ENCODE measurements at places on chromosomes 3 and 15. TPM values are rescaled to one million over a fixed set of nuclear protein-coding genes. Genes with fewer than 3 reads are reported as not detected.

GRCh38 chr3:196638861-196639482, 522 bp upstream of the NRROS start:
- no peak for DNase-seq

- DNase-seq: no peak
Measured at GRCh38 chr3:38603731-38604131, 45.8 kb downstream of the SCN5A start.

GRCh38 chr15:91393186-91393585, 293.1 kb downstream of the SV2B start:
- no peak for DNase-seq

GRCh38 chr15:55260562-55261131, 29.0 kb downstream of the RAB27A start:
- no peak for DNase-seq

GRCh38 chr15:65424683-65425082, 1.9 kb upstream of the IGDCC4 start:
- peak; percentile 44 for DNase-seq

- no peak for DNase-seq
Measured at GRCh38 chr15:65723876-65724275, 68.2 kb downstream of the DENND4A start.

GRCh38 chr3:97291901-97292300, 472.7 kb upstream of the ARL6 start:
- no peak for DNase-seq

DNA sequence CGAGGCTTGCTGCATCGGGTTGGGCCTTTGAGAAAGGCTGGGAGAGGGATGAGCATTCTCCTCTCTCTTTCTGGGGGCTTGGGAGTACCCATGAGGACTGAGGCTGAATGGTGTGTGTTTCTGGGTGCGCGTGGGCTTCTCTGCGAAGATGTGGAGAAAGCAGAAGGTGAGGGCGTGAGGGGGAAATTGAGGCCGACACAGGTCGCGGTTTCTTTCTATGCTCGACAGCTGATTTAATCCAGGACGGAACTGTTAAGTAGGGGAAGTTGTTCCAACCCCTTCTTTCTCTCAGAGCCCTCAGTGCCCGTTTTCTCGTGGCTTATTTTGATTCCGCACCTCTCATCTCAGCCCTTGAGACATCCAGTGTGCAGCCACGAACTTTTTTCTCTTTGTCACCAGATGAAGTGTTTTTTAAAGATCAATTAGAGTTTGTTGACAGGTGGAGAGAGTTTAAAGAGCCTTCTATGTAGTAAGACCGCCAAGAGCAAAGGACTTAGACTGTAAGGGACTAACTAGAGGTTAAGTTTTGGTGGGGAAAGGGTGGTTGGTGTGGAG, 711 bp downstream of the STARD9 start:
- no peak for DNase-seq

- DNase-seq: no peak
Measured at GRCh38 chr15:101210466-101210865, 41.4 kb downstream of the CHSY1 start.

The RTP4 gene
- 2.3 TPM for polyA plus RNA-seq

DNA sequence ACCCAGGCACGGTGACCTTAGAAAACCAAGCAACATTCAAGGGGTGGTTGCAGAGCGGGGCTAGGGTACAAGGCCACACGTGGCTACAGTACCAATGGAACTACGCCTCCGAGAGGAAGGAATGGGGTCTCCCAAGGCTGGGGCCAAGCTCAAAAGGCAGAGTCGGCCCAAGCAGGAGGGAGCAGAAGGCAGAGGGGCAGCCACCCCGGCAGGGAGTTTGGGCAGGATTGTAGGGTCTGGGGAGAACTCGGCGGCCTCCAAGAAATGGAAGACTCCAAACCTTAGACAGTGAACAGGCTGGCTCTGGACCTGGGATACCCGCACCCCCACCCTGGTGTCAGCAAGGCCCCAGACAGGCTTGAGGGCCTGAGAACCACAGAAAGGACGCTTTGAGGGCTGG, 28.7 kb downstream of the ATRIP start:
- no peak for DNase-seq

The IL17RE gene
- 0.42 TPM for polyA plus RNA-seq

- DNase-seq: no peak
Measured at GRCh38 chr15:81296673-81297072, 27.3 kb downstream of the STARD5 start.

The TMF1 gene
- polyA plus RNA-seq: 5.5 TPM

GRCh38 chr3:65252266-65252665, 564.5 kb upstream of the ADAMTS9 start:
- no peak for DNase-seq

The IP6K1 gene
- 6.6 TPM for polyA plus RNA-seq

The BRK1 gene
- polyA plus RNA-seq: 79.6 TPM

The PKM gene
- 28.9 TPM for polyA plus RNA-seq

GRCh38 chr15:69576035-69576526, 123.5 kb downstream of the RPLP1 start:
- no peak for DNase-seq

DNA sequence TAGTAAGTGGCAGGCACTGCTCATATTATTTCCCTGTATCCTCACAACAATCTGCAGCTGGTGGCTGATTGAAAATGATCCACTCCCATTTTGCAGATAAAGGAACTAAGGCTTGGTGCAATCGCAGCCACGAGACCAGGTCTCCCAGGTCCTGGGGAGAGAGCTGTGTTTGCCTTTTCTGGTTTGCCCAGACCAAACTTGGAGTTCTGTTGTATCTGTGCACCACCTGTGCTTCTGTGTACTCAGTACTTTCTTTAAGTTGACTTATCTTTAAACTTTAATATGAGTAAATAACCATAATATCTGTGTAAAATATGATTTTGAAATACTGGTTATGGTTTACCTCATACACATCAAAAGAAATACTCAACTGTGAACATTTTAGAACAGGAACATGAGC, 625.7 kb upstream of the CFAP20DC start:
- no peak for DNase-seq

The SST gene
- not detected for polyA plus RNA-seq

DNA sequence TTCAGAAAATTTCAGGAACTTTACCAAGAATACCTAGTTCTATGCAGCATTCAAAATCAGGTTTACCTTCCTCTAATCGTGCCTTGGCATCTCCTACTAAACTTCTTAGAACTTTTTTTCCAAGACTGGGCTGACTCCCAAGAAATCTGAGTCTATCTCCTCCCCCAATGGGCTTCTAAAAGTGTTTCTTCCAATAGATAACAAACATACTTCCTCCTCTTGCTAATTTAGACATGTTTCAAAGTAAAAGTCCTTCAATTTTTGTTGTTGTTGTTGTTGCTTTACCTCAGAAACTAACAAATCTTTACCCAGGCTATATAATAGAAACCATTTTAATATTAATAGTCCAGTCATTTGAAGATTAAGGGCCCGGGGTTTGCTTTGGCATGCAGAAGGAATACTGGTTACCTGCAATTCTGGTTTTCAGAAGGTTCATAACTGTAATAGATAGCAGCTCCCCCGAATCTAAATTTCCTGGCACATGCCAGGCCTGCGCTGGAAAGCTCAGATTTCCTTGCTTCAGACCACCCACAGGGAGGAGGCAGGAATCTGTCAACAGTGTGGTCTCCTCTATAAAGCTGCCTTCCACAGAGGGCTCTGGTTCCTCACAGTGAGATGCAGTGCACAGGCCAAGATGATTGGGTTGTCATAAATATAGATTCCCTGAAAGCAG, 188.7 kb downstream of the THRB start:
- no peak for DNase-seq

DNA sequence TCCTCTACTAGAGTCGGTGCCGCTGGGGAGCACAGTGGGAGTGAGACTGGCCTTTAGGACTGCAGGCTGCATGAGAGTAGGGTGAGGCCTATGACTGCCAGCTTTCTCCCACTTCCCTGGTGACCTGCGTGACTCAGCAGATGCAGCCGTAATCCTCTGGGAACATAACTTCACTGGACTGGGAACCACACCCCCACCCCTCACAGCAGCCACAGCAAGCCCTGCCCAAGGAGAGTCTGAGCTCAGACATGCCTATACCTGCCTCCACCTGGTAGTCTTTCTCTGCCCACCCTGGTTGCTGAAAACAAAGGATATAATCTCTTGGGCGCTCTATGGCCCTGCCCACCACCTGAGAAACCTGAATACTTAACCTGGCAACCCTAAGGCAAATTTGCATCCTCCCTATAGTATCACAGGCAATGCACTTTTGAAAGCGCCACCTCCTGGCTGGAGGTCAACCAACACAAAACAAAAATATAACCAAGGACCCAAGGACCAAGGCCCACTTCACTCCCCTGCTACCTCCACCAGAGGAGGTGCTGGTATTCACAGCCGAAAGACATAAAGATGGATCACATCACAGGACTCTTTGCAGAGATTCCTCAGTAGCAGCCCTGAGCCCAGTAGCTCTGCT, 308.9 kb downstream of the CTNNB1 start:
- DNase-seq: no peak

- DNase-seq: no peak
Measured at GRCh38 chr3:66394019-66394752, 106.6 kb downstream of the LRIG1 start.

- DNase-seq: peak; percentile 72
Measured at GRCh38 chr15:31328969-31329639, 2.5 kb downstream of the KLF13 start.

The NMNAT3 gene
- polyA plus RNA-seq: 1.9 TPM

The DPPA2 gene
- polyA plus RNA-seq: not detected

GRCh38 chr3:142613491-142613890, 17.3 kb downstream of the PLS1 start:
- no peak for DNase-seq

- DNase-seq: no peak
Measured at GRCh38 chr3:188231456-188231855, 77.5 kb downstream of the LPP start.

The SLC22A14 gene
- not detected for polyA plus RNA-seq

DNA sequence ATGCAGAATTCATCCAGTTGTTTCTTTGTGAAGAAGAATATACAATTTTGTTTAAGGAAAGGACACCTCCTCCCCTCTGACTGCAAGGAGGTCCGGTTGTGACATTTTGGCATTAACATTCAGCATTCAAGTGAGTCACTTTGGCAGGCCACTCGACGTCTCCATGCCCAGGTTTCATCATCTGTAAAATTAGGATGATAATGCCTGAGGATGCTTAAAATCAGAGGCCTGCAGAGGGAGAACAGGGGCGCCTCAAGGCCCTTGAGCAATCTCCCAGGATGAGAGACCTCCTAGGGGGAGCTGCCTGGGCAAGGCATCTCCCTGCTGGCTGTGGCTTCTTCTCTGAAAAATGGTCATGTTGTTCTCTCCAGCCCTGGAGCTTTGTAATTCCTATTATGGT, 236.0 kb downstream of the CACNA2D3 start:
- no peak for DNase-seq

- no peak for DNase-seq
Measured at GRCh38 chr3:21839592-21839991, 88.6 kb upstream of the ZNF385D start.

The WDR72 gene
- polyA plus RNA-seq: 17.3 TPM

GRCh38 chr3:125280668-125281361, 68.3 kb upstream of the SLC12A8 start:
- no peak for DNase-seq

GRCh38 chr3:40242216-40242615, 67.3 kb upstream of the EIF1B start:
- no peak for DNase-seq

The CYP1A1 gene
- 1.4 TPM for polyA plus RNA-seq

The LTK gene
- 1.4 TPM for polyA plus RNA-seq

The GOLGA6L10 gene
- 0.67 TPM for polyA plus RNA-seq

The ARMC8 gene
- polyA plus RNA-seq: 11.5 TPM

DNA sequence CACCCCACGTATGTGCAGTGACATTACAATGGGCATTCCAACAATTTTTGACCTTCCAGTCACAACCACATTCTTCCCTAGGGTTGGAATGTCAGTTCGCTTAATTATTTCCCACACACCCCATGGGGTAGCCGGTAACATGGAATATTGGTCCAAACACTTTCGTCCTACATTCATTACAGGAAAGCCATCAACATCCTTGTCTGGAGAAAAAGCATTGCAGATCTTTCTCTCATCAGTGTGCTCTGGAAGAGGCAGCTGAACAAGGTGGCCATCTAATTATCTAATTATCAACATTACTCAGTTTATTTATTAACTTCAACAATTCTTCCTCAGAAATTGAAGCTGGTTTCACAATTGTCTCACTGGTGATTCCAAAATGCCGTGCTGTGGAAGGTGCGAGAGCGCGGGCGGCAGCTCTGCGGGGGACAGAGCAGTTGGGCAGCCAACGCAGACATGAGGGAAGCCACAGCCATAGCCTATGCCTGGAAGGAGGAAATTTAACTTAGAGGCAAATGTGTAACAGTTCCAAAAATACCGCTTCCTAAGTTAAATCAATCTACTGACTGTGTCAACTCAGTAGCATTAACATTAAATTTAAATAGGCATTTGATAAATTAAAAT, 1158.9 kb upstream of the EPHA6 start:
- no peak for DNase-seq

The GRAMD1C gene
- polyA plus RNA-seq: 4.6 TPM

DNA sequence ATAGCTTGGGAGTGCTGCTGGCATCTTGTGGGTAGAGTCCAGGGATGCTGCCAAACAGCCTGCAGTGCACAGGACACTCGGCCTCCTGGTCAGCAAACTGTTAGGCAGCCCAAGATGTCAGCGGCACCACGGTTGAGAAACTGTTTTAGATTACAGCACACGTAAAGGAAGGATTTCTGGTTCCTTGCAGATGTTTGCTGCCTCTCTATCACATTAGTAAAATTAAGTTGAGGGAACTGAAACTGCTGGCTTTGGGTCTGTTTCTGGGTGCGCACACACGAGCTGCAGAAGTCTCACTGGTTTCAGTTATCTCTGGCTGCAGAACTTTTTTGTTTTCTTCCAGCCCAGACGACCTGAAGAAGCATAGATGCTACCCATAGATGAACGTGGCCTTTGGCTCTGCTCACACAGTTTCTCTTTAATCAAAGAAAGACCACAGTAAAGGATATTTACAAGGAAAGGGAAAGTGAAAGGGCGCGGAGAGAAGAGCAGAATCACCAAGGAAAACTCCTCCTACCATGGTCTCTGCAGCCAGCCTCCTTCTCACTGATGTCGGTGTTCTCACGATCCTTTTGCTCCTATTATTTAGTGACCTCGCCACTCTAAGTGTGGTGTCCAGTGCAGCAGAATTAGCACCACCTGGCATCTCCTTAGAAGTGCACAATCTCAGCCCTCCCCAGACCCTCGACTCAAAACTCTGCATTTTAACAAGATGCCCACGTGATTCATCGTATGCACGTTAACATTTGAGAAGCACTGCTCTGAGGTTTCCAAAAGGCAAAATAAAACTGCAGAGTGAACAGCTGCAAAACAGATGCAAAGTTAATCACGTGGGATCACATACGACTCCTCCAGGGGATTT, 50.6 kb upstream of the AKAP13 start:
- no peak for DNase-seq

DNA sequence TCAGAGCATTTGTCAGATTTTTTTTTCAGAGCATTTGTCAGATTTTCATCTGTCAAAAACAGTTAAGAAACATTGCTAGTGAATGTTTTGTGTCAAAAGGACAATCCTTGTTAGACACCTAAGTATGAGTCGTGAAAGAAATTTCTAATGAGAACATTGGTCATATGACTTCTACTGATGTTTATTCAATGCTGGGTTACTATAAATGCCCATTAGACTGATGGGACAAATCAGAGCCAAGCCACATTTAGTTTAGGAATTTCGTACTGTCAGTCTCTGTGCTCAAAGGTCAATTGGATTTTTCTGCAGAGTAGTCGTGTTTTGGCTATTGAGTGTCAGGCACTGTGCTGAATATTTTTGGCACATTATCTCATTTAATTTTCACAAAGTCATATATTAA, 31.6 kb downstream of the TSC22D2 start:
- DNase-seq: no peak

GRCh38 chr15:90760661-90761232, 43.6 kb downstream of the BLM start:
- no peak for DNase-seq

GRCh38 chr3:183158551-183159006, 4.0 kb downstream of the LAMP3 start:
- no peak for DNase-seq

The FMN1 gene
- polyA plus RNA-seq: 0.22 TPM

Data from liver (tissue), 10 donors.